Fibroblast of gingiva (primary cell): ENCODE measurements at places on chromosomes 13 and 19.
A peak's percentile ranks its signal among the peaks of the same experiment; 100 is the strongest.

GRCh38 chr19:33385956-33386355 lies 12.4 kb downstream of the CEBPG start:
- DNase-seq = no peak

DNA sequence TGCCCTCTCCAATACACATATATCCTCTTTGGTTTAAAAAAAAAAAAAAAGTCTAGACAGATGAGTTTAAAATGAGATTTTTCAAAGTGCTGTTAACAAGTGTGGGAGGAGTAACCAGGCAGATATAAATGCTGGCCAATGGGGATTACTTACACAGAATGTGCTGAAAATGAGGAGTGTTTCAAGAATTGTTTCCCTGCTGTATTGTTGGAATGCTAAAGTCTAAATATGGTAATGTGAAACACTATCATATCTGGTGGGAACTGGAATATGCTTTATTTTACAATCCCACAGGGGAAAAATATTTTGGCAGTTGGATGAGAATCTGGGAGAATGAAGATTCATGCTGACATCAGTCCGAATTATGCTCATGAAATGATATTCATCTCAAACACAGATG lies 250.7 kb downstream of the DCT start:
- peak; percentile 20 for DNase-seq

DNA sequence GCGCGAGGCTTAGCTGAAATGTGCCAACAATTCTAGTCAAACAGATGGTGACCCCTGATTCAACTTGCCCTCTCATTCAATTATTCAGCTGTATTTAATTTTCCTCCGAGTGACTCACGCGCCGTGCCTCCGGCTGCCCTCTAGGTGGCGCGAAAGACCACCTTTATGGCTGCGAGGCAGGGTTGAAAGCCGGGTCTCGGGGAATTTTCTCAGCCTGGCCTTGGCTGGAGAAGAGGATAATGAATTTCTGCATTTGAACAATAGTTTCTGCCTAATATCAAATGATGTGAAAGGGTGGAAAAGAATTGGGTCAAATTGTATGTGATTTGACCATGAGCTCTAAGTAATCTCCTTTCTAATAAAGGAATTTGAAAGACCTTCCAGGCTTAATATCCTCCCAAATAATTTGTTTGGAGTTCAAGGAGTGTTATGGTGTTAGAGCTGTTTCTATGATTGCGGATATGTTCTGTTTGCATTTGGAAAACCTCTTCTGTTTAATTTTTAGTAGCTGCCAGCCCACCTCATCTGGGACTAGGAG lies 310.9 kb downstream of the ZNF536 start:
- DNase-seq = peak; percentile 74

- DNase-seq = no peak
Observed at GRCh38 chr19:34844277-34844676, 71.3 kb upstream of the ZNF599 start.

GRCh38 chr13:111022886-111023285 lies 92.2 kb upstream of the ARHGEF7 start:
- no peak for DNase-seq

GRCh38 chr19:33688171-33688992 lies 66.6 kb downstream of the CHST8 start:
- no peak for DNase-seq

DNA sequence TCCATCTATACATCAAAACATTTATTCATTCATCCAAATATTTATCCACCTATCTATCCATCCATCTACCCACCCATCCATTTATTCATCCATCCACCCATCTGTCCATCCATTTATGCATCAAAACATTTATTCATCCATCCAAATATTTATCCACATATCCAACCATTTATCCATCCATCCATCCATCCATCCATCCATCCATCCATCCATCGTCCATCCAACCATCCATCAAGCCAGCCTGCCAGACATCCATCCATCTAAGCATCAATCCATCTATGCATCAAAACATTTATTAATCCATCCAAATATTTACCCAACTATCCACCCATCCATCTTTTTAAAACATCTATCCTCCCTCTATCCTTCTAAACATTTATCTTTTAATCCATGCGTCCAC lies 62.2 kb downstream of the UNC13A start:
- DNase-seq = no peak

- DNase-seq = no peak
Observed at GRCh38 chr19:35431145-35431807, 16.8 kb upstream of the FFAR2 start.

GRCh38 chr19:2827840-2828489 lies 8.3 kb downstream of the ZNF554 start:
- DNase-seq = no peak

GRCh38 chr19:54952591-54953344 lies 5.4 kb upstream of the NLRP7 start:
- DNase-seq = no peak

DNA sequence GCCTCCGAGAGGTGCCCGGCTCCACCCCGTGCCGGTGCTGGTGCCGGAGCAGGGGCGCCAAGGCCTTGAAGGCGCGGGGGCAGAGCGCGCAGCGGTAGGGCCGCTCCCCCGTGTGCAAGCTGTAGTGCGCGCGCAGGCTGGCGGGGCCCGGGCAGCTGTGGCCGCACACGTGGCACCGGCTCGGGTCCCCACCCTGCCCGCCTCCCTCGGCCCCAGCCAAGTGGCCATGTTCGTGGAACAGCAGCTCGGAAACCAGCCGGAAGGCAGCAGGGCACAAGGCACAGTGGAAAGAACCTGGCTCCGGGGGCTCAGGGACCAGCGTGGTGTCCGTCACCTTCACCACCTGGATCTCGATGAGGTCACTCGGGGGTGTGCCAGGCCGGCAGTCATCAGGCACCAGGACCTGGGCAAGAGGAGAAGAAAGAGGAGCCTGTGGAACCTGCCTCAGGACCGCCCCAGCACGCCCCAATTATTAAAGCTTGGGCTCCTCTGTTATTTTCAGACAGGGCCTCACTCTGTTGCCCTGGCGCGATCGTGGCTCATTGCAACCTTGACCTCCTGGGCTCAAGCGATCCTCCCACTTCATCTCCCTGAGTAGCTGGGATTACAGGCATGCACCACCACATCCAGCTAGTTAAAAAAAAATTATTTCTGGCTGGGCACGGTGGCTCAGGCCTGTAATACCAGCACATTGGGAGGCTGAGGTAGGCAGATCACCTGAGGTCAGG lies 2.0 kb downstream of the ZNF784 start:
- no peak for DNase-seq

DNA sequence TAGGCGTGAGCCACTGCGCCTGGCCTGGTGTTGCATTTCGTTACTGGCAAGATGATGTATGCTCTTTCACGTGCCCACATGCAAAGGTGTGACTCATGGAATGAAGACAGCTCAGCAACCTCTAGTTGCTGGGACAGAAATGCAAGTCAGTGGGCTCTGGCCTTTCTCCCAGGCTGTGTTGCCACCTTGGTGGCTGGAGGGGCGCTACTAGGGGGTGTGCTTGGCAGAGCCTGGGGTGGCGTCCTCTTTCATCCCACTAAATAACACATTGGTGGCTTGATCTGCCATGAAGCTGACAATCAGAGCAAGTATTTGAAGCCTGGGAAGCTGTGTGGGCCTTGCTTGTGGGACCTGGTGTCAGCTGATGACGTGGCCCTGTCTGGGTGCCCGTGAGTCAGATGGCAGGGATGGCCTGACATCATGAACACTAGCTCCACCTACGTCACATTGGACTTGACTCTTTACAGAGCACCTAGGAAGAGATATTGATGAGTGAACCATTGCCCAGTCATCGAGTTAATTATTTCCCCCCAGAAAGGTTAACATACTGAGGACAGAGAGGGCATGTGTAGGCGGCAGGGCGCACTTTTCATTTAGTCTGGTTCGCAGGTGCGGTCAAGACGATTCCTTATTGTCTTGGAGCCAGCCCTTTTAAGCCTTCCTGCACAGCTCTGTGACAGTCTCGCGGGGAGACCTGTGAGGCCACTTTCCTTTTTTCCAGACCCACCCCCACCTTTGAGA lies 154.2 kb downstream of the TM9SF2 start:
- DNase-seq = no peak

DNA sequence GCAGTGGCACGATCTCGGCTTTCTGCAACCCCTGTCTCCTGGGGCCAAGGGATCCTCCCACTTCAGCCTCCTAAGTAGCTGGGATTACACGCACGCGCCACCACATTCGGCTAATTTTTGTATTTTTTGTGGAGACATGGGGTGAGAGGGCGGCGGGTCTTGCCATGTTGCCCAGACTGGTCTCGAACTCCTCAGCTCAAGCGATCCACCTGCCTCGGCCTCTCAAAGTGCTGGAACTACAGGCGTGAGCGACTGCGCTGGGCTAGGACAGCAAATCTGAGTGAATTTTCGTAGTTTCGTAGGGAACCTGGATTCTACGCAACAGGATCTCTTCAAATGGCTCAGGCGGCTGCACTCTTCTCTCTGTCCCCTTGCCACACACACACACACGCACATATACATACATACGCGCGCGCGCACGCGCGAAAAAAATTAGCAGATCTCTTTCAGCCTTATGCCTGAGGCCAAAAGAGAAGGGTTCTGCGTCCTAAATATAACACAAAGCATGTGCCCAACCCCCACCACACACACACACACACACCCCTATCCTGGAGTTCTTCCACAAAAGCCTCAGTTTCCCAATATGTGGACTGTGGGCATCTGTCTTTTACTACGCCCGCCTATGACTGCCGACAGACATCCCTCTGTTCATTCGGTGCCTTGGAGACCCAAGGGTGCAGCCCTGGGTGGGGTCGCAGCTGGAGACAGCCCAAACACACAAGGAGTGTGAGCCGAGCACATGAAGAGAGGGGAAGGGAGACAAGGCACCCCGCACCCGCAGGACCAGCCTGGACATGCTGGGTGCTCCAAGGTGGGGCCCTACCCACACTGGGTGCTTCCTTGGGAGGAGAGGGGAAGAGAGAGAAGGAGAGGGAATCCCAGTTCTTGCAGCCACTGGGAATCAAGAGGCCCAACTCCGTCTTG lies 616 bp downstream of the PINLYP start:
- no peak for DNase-seq

DNA sequence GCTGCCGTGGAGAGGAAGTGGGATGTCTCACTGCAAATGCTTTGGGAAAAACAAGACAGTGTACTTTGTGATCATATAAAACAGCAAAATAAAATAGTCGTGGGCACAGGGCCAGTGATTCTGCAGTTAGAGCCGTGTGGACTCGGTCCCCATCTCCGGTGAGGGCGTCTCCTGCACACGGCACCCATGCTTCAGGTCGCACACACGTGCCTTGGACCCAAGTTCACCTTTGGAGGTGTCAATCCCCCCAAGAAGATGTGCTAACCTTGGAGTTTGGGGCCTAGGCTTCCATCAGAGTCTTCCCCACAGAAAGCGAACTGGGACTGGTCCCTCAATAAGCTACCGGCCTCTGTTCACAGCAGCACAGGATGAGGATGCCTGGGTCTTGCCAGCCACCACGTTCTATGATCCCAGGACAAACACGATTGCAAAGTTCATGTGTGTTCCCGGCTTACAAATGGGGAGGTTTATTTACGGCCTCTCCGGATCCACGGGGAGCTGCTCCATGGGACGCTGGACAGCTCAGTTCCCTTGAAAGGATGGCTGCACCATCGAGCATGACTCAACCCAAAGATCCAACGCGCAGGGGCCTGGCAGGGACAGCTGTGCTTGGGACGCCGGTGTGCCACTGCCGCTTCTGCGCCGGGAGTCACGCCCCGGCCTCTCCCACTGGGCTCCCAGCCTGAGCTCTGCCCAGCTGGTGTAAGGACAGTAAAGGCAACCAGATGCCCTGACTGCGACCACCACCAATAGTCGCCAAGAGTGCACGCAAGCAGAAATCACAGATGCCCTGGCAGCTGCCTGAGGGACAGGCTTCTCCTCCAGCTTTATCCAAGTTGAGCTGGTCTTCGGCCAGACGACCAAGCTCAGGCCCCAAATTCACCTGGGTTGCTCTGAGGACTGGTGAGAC lies 8.6 kb downstream of the GAS6 start:
- peak; percentile 32 for DNase-seq

DNA sequence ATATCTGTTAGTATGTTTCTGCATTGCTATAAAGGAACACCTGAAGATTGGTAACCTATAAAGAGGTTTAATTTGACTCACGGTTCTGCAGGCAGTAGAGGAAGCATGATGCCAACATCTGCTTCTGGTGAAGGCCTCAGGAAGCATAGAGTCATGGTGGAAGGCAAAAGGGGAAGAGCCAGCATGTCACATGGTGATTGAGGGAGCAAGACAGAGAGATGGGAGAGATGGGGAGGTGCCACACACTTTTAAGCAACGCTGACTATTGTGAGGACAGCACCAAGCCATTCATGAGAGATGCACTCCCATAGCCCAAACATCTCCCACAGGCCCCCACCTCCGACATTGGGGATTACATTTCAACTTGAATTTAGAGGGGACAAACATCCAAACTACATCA lies 32.8 kb downstream of the COG6 start:
- DNase-seq = no peak

- DNase-seq = no peak
Observed at GRCh38 chr19:5692723-5693194, 2.7 kb downstream of the RPL36 start.

DNA sequence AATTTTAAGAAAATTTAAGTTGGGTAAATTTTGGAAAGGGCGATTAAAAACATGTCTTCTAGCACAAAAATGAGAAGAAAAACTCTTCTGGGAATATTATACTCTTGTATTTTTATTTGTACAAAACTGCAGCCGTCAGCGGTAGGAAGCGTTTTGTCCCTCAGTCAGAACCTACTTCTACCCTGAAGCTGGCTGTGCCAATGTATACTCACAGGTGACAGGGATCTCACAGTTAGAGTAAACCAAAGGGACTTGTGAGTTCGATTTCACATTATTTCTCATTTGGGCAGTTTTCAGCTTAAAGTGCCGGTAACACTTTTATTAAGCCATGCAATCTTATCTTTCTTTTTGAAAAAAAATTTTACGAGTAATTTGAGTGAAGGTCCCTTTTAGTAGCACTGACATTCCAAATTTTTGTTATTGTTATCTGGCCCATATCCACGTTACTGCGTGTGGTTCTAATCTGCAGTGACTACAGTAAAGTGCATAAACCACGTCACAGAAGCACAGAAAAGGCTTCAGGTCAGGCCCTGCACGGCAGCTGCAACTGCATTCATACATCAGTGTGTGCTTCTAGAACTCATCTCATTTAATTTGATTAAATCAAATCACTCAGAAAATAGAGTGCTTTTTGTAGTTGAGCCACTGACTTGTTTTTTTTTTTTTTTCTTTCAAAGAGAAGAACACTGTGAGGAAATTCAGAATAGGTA lies 387.3 kb downstream of the LIG4 start:
- DNase-seq = no peak

GRCh38 chr13:44484562-44485138 lies 91.5 kb downstream of the TSC22D1 start:
- no peak for DNase-seq

DNA sequence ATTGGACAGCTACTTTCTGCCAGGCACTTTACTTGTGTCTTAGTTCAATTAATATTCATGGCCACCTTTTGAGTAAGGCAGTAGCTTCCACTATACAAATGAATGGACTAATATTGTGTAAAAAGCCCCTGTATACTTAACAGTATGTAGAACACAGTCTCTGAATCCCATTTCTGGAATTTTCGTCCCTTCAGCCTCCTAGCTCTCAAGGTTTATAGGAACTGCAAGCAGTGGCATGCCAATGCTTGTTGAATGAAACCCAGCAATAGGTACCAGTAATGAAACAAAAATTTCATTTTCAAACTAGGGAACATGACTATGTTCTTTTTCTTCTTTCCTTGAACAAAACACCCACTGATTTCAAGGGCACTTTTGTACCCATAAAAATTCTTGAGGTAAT lies 361.6 kb downstream of the TDRD3 start:
- DNase-seq = no peak
